ENCODE measurements at places on chromosomes 3 and 15.

- no peak for DNase-seq
Measured at GRCh38 chr3:119195911-119196310, 22.5 kb downstream of the UPK1B start.

GRCh38 chr3:59540241-59540640, 490.4 kb upstream of the CFAP20DC start:
- DNase-seq = no peak

DNA sequence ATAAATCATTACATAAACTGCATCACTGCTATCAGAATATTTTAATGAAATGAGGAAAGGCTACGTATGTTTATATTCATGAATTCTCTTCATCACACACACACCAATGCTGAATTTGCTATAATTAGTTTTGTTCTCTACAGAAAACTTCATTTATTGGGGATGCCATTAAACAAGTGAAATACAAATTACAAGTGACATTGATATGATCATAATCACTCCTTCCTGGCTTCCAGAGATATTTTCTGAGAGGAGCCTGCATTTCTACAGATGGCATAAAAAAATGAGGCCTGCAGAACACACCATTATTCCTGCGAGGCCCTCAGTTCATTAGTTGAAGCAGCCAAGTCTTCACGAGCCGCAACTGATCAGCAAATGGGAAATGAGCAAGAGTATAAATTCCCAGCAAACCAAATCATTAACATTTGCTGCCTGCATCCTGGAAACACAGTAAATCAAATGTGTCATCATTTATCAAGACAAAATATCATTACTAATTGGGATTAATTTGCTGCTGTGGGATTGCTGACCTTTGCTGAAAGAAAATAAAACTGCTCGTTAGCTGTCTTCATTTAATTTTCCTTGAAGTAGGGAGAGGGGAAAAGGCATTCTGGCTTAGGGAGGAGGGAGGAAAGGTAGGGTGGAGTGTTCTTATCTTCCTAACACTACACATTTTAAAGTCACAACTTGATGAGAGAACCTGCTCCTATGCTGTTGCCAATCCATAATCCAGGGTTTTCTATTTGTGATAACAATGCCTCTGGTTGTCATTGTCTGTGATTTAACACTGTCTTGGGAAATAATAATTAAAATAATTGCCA, 921.9 kb downstream of the SQOR start:
- no peak for DNase-seq

- DNase-seq = no peak
Measured at GRCh38 chr3:164004205-164004604, 1074.1 kb downstream of the SI start.

- DNase-seq = no peak
Measured at GRCh38 chr3:195251336-195252065, 19.5 kb downstream of the XXYLT1 start.

DNA sequence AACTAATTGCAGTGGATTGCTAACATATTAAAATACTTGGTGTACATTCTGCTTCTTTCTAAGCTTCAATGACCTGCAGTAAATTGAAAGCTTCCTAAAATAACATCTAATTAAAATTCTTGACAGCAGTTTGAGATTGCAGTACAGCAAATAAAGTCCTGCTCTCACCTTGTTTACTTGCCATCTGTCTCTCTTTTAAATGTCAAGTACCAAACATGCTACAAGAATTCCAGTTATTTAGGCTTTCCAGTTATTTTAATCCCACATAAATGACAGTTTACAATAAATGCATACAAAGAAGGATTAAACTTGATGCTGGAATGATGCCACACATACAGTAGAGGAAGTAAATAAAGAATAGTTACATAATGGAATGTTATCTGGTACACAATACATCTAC, 33.2 kb downstream of the CBLB start:
- no peak for DNase-seq

DNA sequence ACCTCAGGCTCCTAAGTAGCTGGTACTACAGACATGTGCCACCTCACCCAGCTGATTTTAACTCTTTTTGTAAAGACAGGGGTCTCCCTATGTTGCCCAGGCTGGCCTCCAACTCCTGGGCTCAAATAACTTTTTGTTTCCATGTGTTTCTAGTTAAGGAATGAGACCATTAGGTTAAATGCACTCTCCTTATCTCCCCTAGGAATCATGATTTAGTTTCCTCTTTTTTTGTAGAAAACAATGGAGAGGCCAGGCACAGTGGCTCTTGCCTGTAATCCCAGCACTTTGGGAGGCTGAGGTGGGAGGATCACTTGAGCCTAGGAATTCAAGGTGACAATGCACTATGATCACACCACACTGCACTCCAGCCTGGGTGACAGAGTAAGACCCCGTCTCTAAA, 198.8 kb upstream of the C2CD4B start:
- no peak for DNase-seq

- no peak for DNase-seq
Measured at GRCh38 chr3:101998256-101998926, 149.1 kb downstream of the NFKBIZ start.

DNA sequence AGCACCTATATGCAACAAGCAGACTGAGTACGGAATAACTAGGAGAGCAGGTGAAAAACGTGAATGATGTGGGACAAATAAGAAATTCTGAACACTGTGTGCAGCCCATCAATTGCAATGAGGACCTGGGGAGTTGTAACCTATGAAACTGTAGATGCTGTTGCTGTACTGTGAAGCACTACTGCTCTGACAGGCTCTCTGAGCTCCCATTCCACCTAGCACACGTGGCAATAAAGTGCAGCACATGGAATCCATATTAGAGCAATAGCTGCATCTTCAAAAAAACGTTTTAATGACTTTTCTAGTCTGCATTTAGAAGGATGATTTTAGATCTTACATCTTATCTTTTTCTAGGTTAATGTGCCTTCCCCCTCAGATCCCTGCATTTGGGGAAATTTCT, 748.7 kb upstream of the GOLIM4 start:
- DNase-seq = no peak

DNA sequence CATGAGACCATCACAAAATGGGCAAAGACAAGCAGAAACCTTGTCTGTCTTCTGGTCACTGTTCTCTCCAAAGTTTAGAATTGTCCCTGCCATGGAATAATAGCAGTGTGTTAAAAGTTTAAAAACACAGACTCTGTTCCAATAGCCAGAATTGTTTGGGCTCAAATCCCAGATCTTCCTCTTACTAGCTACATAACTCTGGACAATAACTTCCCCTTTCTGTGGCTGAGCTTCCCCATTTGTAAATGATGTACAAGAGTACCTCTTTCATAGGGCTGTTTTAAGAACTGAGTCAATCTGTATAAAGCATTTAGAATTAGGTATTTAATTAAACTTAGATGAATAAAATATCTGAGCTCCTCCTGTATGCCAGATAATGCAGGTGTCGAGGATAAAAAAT, 623.0 kb downstream of the NTRK3 start:
- DNase-seq = no peak

DNA sequence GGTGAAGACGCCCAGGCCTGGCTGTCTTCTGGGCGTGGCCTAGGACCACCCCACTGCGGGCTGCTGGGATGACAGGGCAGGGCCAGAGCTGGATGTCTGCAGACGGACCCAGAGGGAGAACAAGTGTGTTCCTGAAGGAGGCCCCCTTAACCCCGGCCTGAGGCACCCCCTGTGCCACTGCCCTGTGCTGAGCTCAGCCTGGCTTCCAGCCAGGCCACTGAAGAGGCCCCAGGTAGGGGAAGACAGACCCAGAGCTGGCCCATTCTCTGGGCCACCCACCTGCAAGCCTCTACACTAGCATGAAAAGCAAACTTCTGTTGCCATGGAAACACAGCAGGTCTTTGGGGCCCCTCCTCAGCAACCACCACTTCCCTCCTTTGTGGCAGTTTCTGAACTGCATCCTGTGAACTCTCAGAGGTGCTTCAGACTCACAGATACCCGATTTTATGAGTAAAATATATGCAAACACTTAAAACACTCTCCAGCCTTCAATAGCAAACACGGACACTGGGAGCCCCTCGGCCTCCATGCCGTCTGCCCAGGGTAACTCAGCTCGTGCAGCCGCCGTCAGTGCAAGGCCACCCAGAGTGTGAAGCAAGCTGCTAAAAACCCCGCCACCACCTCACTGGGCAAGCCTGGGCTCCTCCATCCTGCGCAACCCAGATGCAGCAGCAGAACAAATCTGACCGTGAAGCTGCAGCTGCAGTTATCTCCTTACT, 42.5 kb downstream of the CMTM6 start:
- peak; percentile 12 for DNase-seq

DNA sequence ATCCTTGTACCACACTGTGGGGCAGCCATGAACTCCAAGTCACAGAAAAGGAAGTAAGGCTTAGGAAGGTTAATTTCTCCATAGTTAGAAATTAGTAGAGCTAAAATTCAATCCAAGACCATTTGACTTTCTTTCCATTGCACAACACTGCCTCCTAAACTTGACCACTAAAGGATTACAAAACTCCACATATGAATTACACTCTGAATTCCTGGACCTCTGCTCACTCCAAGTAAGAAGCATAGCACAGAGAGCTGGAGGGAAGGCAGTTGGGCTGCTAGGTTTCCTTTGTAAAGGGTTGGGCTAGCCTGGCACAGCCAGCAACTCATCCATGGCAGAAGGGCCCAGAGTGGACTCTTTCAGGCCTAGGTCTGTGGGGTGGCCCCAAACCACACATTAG, 134.4 kb downstream of the MYLK start:
- DNase-seq = no peak

GRCh38 chr3:38588371-38588971, 61.0 kb downstream of the SCN5A start:
- DNase-seq = no peak

GRCh38 chr3:73451301-73451944, 173.3 kb downstream of the PDZRN3 start:
- no peak for DNase-seq

- no peak for DNase-seq
Measured at GRCh38 chr3:191051037-191051436, 148.0 kb upstream of the OSTN start.

GRCh38 chr3:37625051-37625450, 236.6 kb upstream of the CTDSPL start:
- DNase-seq = no peak

- DNase-seq = no peak
Measured at GRCh38 chr15:78907577-78907976, 34.9 kb downstream of the MORF4L1 start.

- DNase-seq = no peak
Measured at GRCh38 chr3:161560008-161560637, 63.5 kb downstream of the OTOL1 start.

- no peak for DNase-seq
Measured at GRCh38 chr15:98232761-98233160, 272.3 kb downstream of the ARRDC4 start.
